ENCODE measurements at places on chromosomes 13 and 19.

- no peak for DNase-seq
Measured at GRCh38 chr19:11475861-11476260, 5.0 kb downstream of the ELAVL3 start.

- DNase-seq, result no peak
Measured at GRCh38 chr13:80297094-80297493, 43.8 kb downstream of the SPRY2 start.

GRCh38 chr13:78121001-78121400, 202.4 kb upstream of the EDNRB start:
- DNase-seq, result no peak

GRCh38 chr13:45718992-45719391, 16.9 kb downstream of the CBY2 start:
- DNase-seq, result no peak

- DNase-seq, result no peak
Measured at GRCh38 chr19:39843919-39844793, 2.0 kb downstream of the FBL start.

GRCh38 chr19:32887572-32888215, 18.1 kb upstream of the SLC7A9 start:
- no peak for DNase-seq

DNA sequence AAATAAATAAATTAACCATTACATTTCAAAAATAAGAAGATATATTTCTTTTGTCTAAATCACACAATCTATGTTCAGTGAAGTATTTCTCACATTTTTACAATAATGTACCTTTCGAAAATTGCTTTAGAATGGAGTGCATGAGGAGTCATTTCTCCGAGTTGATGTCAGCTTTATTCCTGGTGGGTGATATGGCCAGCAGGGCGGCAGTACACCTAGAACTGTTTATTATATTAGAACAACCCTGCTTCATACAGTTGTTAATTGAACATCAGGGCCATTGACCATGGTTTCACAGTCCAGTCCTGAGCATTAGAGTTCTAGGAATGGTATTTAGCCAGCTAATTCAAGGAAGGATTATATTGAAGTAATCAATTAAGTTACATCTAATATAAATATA, 696.3 kb upstream of the SLC10A2 start:
- DNase-seq, result no peak

Data from ascending aorta (tissue), 2 donors.